ENCODE measurements at places on chromosomes 1 and 21. TPM values are rescaled to one million over a fixed set of nuclear protein-coding genes. Genes with fewer than 3 reads are reported as not detected.
A peak's percentile ranks its signal among the peaks of the same experiment; 100 is the strongest.

DNA sequence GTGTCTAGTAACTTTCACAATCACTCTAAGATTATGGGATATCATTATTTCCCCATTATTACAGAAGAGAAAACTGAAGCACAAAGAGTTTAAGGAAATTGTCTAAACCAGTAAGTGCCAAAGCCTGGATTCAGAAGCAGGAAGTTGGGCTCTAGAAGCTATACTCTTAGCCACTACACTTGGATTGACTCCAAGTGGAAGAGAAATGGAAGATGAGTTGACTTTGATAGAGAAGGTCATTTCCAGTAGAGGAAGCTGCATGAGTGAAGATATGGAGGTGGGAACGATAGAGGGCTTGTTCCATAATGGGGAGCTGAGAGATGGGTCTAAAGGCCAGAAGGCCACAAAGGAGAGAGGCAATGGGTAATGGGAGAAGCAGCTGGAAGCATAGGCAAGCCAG, 11.7 kb upstream of the TDRD10 start:
- no peak for DNase-seq

DNA sequence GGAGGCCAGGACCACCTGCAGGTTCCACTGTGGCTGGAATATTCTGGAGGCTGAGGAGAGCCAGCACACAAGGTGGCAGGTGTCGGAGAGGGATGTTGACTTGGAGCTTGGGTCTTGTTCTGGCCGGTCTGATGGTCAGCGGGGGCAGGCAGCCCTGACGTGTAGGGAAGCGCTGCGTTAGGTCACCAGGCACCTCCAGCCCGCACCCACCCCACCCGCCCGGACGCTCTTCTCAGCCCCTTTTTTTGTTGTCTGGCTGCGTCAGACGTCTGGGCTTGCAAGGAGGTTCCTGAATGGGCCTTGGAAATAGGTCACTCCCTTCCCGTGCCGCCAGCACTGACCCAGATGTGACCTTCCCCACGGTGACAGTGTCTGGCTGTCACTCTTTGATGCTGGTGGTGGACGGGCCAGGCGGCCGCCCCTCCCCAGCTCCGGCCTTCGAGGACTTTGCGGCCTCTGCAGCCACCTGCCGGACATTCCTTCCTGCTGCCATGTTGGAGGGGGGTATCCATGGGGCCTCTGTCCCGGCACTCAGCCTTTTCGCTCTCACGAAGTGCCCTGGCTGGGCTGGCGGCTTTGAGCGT, 30.1 kb downstream of the SPSB1 start:
- no peak for DNase-seq

GRCh38 chr21:17736072-17736471, 83.1 kb downstream of the C21orf91 start:
- no peak for DNase-seq

- DNase-seq = no peak
Measured at GRCh38 chr1:12447849-12448312, 170.1 kb downstream of the DHRS3 start.

Gene TDRD10
- polyA plus RNA-seq = 3.5 TPM

DNA sequence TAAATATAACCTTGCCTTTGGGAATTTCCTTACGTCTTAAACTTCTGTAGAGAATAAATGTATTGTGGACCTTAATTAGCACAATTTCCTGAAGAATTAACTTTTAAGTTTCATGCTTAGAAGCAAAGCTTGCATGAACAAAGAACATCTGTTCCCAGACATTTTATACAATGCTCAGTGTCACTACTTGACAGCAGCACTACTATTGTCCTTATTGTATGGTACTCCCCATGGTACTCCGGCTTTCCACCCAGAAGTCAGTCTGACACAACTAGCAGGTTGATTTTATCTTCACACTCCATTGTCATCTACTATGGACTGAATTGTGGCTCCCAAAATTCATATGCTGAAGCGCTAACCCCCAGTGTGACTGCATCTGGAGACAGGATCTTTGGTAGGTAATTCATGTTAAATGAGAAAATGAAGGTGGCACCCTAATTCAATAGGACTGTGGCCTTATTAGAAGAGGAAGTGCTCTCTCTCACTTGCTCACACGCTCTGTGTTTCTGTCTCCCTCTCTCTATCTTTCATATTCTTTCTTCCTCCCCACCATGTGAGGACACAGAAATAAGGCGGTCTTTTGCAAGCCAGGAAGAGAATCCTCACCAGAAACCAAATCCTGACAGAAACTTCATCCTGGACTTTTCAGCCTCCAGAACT, 10.7 kb upstream of the OR2B11 start:
- no peak for DNase-seq

Gene PALMD
- 107 TPM for polyA plus RNA-seq

Gene PTGS2
- polyA plus RNA-seq = 2.7 TPM

Gene KRTAP12-2
- not detected for polyA plus RNA-seq

DNA sequence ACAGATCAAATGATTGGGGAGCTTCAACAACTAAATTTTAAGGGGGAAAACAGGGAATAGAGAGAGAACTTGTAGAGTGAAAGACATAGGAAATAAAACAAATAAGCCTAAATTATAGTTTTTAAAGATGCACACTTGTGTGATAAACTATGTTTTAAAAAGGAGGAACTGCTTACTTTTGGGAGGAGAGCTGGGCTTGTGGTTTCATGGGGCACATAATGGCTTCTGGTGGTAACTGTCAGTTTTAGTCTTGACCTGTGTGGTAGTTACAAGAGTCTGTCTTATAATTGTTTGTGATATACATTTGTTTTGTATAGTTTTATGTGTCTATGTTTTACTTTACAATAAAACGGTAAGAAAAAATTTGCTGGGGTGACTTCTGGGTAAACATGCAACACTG, 165.3 kb downstream of the COL24A1 start:
- no peak for DNase-seq

- no peak for DNase-seq
Measured at GRCh38 chr1:200081969-200082245, 54.4 kb downstream of the NR5A2 start.

Gene UMODL1
- polyA plus RNA-seq = not detected

Gene KCNE2
- not detected for polyA plus RNA-seq

Gene FAM163A
- polyA plus RNA-seq = 0.20 TPM

- no peak for DNase-seq
Measured at GRCh38 chr1:180544050-180544449, 14.7 kb upstream of the OVAAL start.

- no peak for DNase-seq
Measured at GRCh38 chr1:166031932-166032571, 134.7 kb downstream of the FAM78B start.

- peak; percentile 70 for DNase-seq
Measured at GRCh38 chr1:108814343-108815125, 42.4 kb downstream of the AKNAD1 start.

DNA sequence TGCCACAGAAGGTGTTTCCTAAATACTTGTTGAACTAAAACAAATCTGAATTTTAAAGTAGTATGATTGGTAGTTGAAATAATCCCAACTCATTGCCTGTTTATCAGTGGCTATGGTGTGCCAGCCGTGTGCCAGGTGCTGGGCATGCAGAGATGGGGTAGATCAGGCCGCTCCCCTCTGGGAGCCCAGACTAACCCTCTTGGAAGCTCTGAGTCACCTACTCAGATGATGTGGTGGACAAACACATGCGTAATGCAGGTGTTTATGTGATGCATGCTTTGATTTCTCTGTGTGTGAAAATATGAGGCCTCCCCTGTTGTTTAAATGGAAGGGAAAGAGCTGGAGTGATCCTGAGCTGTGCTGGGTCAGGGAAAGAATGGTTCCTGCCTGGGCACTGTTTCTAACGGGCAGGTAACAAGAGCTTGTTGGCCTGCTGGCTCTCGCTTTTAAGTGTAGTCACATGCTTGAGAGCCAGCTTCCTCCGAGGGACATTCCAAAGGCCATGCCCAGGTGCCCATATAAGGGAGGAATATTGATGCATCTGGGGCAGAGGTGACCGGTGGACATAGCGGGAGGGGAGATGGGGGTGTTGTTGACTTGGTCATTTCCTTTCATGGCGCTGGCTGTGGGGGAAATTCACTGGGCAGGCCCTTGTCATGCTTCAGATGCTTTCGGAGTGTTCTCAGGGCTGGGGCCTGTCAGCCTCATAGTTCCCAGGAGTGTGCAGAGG, 10.2 kb downstream of the MFN2 start:
- DNase-seq = no peak

GRCh38 chr21:38921511-38922251, 116.0 kb downstream of the ETS2 start:
- no peak for DNase-seq

- DNase-seq = no peak
Measured at GRCh38 chr1:30305519-30305918, 417.9 kb downstream of the MATN1 start.

- DNase-seq = no peak
Measured at GRCh38 chr1:27368869-27369582, 2.3 kb upstream of the MAP3K6 start.

Gene GPR157
- polyA plus RNA-seq = 1.4 TPM

DNA sequence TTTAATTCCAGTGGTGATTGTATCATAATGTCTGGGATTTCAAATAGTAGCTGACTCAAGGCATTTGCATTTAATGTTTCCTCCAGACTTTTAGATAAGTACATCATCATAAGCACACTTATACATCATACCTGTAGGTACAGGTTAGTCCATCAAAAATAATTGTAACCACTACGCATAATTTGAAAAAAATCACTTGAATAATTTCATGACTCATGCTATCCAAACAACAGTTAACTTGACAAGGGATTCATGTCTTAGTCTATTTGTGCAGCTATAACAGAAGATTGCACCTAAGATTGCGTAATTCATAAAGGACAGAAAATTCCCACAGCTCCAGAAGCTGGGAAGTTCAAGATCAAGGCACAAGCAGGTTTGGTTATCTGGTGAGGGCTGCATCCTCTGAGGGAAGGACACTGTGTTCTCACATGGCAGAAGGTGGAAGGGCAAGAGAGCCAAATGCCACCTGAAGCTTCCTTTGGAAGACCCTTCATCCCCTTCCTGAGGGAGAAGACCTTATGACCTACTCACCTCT, 801.7 kb upstream of the BRINP3 start:
- no peak for DNase-seq

Gene MRAP
- polyA plus RNA-seq = not detected

- peak; percentile 35 for DNase-seq
Measured at GRCh38 chr1:27001570-27002360, 8.3 kb downstream of the TRNP1 start.

Gene SPRR5
- not detected for polyA plus RNA-seq

Gene FCRL1
- polyA plus RNA-seq = 0.71 TPM

- no peak for DNase-seq
Measured at GRCh38 chr1:161313554-161314200, 504 bp upstream of the SDHC start.

GRCh38 chr1:155834296-155834926, 22.6 kb downstream of the GON4L start:
- no peak for DNase-seq

GRCh38 chr1:46041551-46041950, 90.9 kb downstream of the PIK3R3 start:
- no peak for DNase-seq

DNA sequence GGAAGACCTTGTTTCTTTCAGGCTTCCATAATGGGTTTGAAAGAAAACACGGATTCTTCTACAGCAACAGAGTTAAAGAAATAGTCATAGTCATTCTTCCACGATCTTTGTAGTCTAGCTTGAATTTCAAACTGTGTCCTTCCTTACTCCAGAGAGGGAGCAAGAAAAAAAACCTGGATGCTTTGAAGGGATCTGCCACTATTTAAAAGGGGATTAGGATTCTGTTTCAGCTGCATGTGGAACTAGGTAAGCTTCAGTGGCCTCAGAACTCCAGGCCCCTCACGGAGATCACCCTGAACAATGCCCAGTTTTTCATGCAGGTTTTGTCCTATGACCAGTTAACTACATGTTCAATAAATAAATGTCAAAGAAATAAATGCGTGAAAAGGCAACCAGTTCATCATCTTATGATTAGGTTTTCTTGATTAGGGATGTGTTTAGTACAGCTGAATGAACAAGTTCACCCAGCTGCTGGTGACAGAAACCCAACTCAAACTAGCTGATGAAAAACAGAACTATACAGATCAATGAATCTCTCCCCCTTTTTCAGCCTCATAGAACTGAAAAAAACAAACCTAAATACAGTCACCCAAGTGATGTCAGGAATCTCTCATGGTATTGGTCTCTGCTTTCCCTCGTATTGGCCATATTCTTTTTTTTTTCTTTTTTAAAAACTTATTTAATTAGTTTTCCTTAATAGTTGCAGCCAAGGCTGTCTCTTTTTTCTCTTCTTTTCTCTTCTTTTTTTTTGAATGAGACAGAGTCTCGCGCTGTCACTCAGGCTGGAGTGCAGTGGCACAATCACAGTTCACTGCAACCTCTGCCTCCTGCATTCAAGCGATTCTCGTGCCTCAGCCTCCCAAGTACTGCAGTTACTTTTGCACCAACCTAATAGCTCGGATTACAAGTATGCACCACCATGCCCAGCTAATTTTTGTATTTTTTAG, 14.6 kb upstream of the MPZL1 start:
- DNase-seq = no peak

- no peak for DNase-seq
Measured at GRCh38 chr21:44992608-44993031, 52.8 kb downstream of the SLX9 start.

GRCh38 chr1:90133133-90133532, 138.2 kb downstream of the ZNF326 start:
- no peak for DNase-seq

GRCh38 chr1:161099090-161099802, 1.1 kb downstream of the KLHDC9 start:
- DNase-seq = no peak

Gene VHLL
- polyA plus RNA-seq = not detected

Gene KIF26B
- polyA plus RNA-seq = 7.8 TPM

DNA sequence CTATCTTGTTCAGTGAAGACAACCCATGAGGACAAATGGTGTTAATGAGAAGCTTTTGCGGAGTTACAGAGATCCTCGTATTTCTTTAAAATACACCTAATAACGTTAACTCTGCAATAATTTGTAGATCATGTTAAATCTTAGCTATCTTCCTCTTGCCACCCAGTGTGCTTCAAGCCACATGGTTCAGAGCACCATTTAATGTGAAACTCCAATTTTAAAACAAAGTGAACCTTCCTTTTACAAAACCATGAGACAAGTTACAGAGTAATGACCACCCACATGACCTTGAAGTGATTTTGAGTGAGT, 1.7 kb upstream of the KCNE2 start:
- DNase-seq = no peak

Gene PAQR6
- polyA plus RNA-seq = 1.6 TPM

Gene CDA
- 0.57 TPM for polyA plus RNA-seq

GRCh38 chr1:51215169-51215568, 20.9 kb upstream of the RNF11 start:
- DNase-seq = no peak

GRCh38 chr1:20361805-20362381, 71.2 kb downstream of the VWA5B1 start:
- no peak for DNase-seq
